ENCODE measurements at places on chromosomes 3 and 15. TPM values are rescaled to one million over a fixed set of nuclear protein-coding genes. Genes with fewer than 3 reads are reported as not detected.

The ATP10A gene
- polyA plus RNA-seq = 4.5 TPM

The PLA2G4D gene
- polyA plus RNA-seq = 0.04 TPM

The PARP15 gene
- 0.25 TPM for polyA plus RNA-seq

The PRTG gene
- polyA plus RNA-seq = 12.3 TPM

The CD80 gene
- polyA plus RNA-seq = 0.23 TPM

The SNTN gene
- polyA plus RNA-seq = not detected

The OR5H14 gene
- not detected for polyA plus RNA-seq

The CSPG4 gene
- polyA plus RNA-seq = 6.9 TPM

The LRRC3B gene
- 2.1 TPM for polyA plus RNA-seq

The FRMD4B gene
- polyA plus RNA-seq = 52.3 TPM

The TMEM108 gene
- 1.5 TPM for polyA plus RNA-seq

The C15orf62 gene
- 1.9 TPM for polyA plus RNA-seq

The GOLGA8H gene
- 0.58 TPM for polyA plus RNA-seq

The TRPM1 gene
- polyA plus RNA-seq = 0.24 TPM

The USP4 gene
- polyA plus RNA-seq = 61.6 TPM

The SLC12A1 gene
- polyA plus RNA-seq = 462 TPM

The CHRD gene
- 8.9 TPM for polyA plus RNA-seq

The PRR20G gene
- not detected for polyA plus RNA-seq

- DNase-seq = no peak
These were observed 44.7 kb downstream of the SGO1 start for GRCh38 chr3:20141316-20141715.

- DNase-seq = no peak
These were observed 45.4 kb downstream of the AMOTL2 start for GRCh38 chr3:134328846-134329245.

GRCh38 chr15:71889385-71889784 is 79.0 kb downstream of the NR2E3 start:
- no peak for DNase-seq

GRCh38 chr3:157532529-157533297 is 29.5 kb upstream of the VEPH1 start:
- DNase-seq = peak; percentile 67

- no peak for DNase-seq
These were observed 26.4 kb downstream of the LARS2 start for GRCh38 chr3:45414823-45415222.

DNA sequence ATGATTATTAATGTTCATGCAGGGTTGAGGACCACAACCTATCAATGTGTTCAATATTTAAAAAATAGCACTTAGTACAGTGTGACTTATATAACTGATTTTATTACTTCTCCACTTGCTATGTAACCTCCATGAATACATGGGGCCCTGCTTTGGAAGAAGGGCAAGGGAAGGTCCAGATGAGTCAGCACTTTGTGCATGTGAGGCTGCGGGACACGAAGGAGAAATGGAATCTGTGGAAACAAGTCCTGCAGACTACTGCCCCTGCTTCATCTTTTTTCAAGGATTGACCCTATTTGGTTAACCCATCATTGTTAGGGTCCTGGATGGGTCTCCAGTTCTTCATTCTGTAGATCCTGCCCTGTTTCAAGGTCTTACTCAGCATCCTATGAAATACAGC is 1.6 kb downstream of the NXPE3 start:
- DNase-seq = no peak

- DNase-seq = no peak
These were observed 11.8 kb downstream of the QTRT2 start for GRCh38 chr3:114068336-114068735.

GRCh38 chr15:67548862-67549651 is 6.6 kb downstream of the MAP2K5 start:
- no peak for DNase-seq

- DNase-seq = no peak
These were observed 331.5 kb upstream of the MCTP2 start for GRCh38 chr15:93899817-93900216.

GRCh38 chr3:19901337-19901736 is 32.7 kb downstream of the EFHB start:
- no peak for DNase-seq

- no peak for DNase-seq
These were observed 133.8 kb downstream of the EPHB1 start for GRCh38 chr3:134928819-134929218.

DNA sequence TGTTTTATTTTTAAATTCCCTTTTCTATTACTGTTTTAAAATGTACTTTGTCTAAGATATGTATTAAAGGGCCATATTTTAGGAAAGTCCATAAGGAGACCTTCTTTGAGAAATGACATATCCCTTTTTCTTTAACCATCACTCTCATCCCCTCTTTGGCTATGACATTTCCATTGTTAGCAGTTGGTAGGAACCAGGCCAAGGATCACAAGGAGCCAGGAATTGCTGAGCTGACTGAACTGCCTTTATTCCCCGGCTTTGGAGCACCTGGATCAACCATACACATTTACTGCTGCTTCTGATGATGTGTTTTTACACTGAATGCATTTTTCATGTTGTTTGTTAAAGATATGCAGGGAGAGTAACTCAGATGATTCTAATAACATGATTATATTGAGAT is 79.7 kb downstream of the HHLA2 start:
- DNase-seq = no peak

GRCh38 chr3:60954048-60954447 is 297.2 kb downstream of the FHIT start:
- DNase-seq = peak; percentile 24

DNA sequence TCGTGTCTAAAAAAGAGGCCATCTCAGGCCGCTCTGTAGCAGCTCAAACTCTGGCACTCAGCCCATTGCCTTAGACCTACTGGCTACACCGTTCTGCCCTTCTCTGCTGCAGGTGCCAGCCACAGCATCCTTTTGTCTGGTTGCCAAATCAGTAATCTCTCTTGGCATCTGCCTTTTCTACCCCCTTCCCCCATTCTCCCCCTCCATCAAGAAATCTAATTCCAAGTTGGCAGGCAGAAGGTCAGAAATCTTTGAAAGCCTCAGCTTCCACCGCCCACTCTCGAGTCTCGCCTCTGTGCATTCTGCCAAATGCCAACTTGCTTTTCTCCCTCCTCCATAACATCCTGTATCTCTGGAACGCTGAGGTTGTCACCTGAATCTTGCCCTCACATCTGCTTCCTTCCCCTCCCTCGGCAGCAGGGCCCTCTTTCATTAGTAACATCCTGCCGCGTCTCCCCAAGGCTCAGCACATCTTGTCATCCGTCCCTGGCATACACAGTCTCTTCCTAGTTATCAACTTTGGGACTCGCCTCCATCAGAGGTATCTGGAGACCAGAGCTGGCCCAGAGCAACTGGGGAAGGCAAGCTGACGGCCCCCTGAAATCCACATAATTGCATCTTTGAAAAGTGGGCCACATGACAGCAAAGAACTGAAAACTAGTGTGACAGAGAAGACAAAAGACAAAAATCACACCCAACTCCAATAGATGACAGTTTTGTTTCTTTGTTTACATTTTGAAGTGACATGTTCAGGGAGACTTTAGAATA is 312.0 kb upstream of the CCDC54 start:
- no peak for DNase-seq

GRCh38 chr3:172159962-172160538 is 120.7 kb downstream of the FNDC3B start:
- no peak for DNase-seq

- no peak for DNase-seq
These were observed 591.2 kb downstream of the NSUN3 start for GRCh38 chr3:94654096-94654495.

- no peak for DNase-seq
These were observed 114.1 kb upstream of the TPM1 start for GRCh38 chr15:62928242-62928999.

DNA sequence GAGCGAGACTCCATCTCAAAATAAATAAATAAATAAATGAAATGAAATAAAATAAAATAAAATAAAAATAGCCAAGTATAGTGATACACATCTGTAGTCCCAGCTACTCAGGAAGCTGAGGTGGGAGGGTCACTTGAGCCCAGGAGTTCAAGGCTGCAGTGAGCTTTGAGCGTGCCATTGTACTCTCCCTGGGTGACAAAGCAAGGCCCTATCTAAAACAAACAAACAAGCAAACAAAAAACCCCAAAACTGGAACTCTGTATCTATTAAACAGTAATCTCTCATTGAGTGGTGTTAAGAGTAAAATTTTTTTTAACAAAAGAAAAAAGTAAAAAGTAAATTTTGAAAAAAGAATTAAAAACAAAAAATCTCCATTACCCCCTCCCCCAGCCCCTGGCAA is 20.8 kb downstream of the EPM2AIP1 start:
- DNase-seq = no peak

DNA sequence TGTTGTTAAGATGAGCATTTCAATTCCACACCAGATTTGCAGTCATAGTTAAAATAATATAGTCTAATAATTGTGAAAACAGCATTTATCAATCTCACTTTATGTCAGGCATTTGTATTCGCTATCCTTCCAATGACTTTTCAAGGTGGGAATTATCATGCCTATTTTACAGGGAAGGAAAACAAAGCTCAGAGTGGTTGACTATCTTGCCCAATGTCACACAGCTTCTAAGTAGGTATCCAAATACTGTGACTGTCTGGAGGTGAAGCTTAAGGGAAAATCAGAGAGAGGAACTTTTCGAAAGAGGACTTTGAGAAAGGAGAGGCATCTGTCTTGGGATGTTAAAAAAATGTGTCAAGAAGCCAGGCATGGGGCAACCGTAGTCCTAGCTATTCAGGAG is 443.1 kb downstream of the FOXP1 start:
- no peak for DNase-seq

DNA sequence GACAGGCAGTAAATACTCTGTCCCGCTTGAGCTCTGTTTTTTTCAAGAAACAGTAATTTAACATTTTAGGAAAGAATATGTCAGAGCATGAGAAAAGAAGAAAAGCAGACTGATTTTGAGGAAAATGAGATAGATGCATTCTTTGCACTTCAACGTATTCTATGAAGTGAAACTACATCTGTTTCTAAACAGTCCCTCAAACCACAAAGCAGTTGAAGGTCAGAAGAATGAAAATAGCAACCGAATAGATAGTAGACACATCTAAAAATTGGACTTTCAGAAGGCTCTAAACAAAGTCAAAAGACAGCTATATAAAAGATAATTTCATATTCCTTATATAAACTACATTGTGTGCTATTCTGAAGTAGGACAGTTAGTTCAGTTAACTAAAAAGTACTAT is 172.6 kb upstream of the LRRC3B start:
- no peak for DNase-seq

DNA sequence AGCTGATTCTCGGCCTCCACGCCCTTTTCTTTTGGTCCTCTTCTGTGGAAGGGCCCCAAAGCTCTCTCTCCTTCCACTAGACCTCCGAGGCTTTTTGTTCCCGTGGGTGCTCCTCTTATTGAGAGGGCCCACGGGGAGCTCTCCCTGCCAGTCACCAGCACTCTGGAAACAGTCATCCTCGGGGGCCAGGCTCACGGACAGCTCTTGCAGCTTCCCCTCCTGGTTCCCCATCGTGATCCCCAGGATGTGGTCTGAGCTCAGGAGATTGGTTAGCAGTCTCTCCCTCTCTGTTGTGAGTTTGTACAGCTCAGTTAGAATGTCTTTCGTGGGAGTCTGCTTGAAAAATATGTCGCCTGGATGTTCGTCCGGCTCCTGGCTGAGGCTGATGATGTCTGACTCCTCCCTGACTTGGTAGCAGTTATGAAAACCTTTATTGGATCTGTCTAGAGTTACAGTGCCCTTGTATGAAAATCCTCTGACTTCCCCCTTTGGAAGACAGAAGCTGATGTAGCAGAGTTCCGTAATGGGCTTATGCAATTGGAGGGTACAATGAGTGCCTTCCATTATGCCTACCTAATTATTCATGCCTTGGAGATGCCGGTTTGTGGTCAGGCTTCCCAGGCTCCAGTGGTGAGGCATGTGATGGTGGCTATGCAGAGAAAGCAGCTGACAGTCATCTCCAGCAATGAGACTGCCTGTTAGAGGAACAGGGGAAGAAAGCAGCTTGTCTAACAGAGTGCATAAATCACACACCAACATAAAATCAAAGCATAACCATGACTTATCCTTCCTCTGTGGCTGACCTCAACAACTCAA is 40.0 kb downstream of the FMN1 start:
- DNase-seq = no peak

- no peak for DNase-seq
These were observed 17.0 kb downstream of the TOPBP1 start for GRCh38 chr3:133644768-133645167.

DNA sequence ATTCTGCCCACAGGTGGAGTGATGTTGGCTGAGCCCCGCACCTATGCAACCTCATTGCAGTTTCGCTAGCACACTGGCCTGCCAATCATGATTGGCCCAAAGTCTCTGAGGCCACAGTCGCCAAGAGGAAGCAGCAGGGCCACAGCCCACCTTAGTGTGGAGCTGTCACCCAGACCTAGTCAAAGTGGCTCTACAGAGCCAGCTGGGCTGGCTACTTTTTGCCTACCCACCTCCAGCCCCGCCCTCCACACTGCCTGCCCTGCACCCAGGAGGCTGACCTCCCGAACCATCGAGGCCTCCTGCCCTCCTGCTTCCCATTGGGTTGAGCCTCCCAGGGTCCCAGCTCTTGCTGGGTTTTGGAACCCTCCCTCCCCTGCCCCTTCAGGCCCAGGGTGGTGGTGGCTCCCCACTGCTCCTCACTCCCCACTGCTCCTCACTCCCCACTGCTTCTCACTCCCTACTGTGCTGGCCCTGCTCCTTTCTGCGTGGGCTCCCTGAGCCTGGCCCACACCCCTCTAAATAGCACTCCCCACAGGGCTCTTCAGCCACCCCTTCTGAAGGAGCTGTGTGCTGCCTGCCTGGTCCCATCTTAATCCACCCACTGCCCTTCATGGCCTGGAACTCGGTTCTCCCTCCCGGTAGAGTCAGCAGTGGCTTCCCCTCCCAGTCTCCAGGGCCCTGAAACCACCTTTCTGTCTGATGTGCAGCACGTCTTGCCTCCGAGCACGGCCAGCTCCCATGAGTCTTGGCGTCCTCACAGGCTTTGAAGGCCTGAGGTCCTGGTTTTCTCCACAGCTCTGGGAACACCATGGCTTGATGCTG is 89.3 kb downstream of the WNT7A start:
- no peak for DNase-seq

DNA sequence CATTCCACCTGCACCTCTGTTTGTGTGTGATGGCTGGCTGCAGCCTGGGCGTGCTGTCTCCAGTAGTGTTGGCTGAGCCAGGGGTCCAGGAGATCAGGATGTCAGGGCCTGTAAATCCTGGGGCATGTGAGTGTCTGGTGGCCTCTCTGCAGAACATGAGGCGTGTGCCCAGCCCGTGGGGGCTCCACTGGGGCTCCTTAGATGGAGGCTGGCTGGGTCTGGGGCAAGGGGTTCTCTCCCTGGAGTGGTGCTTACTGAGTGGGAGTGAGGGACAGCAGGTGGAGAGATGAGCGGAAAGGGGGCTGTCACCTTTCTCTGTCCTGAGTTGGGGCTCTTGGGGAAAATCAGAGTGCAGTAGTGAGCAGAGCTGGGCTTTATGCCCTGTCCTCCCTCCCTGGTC is 152.2 kb downstream of the CHDH start:
- DNase-seq = no peak

DNA sequence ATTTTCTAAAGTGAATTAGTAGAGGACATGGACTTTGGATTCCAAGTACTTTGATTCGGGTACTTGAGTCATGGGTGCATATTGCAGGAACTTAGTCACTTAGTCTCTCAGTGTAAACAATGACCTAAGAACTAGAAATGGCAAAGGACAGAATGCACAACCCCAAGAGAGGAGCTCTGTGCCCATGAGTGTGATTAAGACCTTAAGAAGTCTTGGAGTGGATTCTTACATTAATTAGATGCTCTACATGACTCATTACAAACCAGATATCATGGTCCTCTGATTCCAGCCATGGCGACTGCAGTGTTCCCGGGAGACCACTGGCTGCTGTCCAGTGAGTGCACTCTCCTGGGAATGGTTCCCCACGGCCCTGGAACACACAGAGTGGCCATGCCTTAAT is 251.5 kb downstream of the GABRG3 start:
- DNase-seq = no peak

- no peak for DNase-seq
These were observed 104.1 kb upstream of the TNFAIP8L3 start for GRCh38 chr15:51198701-51199232.

Measured in right renal cortex interstitium (tissue), 3 donors.